Renal cortex interstitium (tissue), 15 donors: ENCODE measurements at places on chromosomes 2 and 18.

GRCh38 chr2:67652679-67653078 lies 255.5 kb downstream of the ETAA1 start:
- DNase-seq, result no peak

DNA sequence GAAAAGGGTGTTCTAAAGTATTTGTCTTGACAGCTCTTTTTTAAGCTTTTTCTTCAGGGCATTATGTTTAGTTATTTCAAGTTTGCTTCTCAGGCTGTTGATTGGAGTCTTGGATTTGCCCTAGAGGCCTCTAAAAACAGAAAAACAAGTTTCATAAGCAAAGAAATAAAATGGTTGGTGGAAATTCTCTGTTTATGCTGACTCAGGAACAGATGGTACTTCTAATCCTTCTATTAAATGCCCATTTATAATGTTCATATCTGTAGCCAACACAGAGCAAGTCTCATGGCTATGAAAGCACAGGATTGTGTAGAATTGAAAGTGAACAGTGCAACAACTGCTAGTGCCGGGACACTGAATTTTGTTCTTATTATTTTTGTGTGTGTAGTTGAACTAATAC lies 60.4 kb downstream of the KCNJ3 start:
- no peak for DNase-seq

GRCh38 chr2:200765139-200765951 lies 46.4 kb upstream of the BZW1 start:
- DNase-seq, result no peak

- no peak for DNase-seq
Observed at GRCh38 chr18:74182335-74182734, 34.0 kb downstream of the TIMM21 start.

DNA sequence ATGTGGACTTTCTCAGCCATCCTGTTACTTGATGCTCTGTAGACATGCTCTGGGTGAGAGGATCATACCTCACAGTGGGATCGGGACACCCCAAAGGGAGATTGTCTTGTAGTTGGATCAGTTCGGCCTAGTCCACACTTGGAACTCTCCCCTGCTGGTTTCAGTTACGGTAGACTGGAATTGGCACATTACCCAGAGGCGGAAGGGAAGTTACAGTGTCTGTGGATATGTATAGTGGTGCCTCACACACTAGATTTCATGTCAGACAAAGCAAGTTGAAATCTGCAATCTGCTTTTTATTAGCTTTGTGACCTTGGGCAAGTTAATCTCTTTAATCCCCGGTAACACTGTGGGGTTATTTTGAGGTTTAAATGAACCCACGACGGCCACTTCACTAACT lies 16.2 kb upstream of the CTAGE1 start:
- no peak for DNase-seq

DNA sequence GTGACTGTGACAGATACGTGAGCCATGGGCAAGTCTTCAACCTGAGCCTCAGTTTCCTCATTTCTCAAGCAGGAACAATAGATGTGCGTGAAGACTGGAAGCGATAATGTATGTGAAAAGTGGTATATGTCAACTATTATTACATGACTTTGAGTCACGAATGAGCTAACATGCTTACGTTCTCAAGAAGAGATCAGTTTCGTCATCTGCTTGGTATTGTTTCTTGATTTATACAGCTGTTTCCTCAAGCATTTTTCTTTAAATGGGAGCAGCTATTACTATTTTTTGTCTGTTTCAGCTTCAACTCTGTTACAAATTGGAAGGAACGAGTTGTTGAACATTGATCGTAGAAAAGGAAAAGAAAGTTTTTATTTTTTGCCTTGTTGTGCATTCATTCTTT lies 48.5 kb upstream of the THOC1 start:
- no peak for DNase-seq

DNA sequence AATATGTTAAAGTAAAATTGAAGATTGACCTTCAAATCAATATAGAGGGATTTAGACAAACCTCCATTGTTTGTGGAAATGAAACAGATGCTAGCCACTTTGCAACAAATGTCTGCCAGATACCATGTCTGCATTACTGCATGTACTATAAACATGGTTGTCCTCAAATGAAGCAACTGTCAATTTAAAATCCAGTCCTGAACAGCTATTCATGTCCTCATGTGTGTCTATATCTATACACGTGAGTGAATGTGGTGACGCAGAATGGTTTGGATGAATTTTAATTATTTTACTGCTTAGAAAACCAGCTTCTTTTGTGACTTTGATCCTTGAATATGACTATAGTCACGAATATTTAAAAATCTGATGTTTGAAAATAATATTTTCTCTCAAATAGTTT lies 71.5 kb downstream of the NYAP2 start:
- DNase-seq, result no peak

GRCh38 chr2:129061069-129061768 lies 742.6 kb upstream of the HS6ST1 start:
- DNase-seq, result no peak

DNA sequence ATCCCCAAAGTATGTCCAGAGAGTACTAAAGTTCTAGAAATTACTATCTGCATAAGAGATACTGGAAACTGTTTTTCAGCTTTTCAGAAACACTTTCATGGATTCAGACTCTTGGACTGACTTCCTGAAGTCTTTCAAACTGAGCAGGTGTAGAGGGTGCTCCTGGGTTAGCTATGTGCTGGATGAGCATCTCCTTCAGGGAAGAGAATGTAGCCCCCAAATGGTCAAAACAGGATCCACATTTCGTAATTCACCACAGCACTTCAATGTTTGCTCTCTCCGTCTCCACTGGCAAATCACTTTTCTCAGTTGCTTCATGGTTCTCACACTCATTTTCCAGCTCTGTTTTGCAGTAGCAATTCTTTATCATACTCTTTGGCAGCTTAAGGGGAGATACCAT lies 23.2 kb upstream of the SATB2 start:
- DNase-seq, result no peak

- DNase-seq, result peak; percentile 69
Observed at GRCh38 chr2:26184555-26185303, 11.8 kb downstream of the GAREM2 start.

DNA sequence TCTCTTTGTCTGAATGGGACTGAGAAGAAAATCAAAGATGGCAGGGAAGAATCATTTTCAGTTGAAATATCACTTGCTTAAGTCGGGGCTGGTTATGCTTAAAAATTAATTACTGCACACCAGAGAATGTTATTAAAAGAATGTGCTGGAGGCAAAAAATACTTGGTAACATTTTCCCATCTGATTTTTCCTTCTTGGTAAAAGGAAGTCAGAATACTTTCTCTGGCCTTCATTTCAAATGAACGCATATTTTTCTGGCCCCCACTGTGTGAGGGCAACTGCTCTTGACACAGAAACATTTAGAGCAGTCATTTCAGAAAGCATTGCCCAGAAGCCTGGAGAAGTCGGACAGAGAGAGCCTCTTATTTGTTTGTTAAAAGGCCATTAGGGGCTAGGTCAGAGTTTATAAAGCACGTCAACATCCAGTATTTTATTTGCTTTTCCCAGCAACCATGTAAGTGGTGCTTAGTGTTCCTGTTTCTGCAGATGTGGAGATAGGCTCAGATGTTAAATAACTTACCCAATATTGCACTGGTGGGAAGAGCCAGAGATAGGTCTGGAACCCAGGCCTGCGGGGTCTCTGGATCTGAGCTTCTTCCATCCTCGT lies 32.9 kb upstream of the LYPD6B start:
- no peak for DNase-seq

DNA sequence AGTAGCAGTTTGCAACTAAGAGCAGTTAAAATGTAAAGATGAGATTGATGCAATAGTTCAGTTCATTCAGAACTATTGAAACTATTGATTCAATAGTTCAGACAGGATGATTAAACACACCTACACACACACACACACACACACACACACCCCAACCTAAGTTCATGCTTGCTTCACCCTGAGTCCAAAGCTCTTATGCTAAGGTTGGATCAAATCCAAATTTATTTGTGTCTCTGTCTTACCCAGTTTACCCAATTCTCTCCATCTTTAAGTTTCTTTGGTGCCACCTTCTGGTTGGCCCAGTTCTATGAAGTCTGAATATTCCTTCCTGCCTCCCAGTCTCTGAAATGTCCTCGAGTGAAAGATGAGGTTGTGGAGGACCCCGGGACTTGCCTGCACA lies 5.1 kb downstream of the SERPINB8 start:
- no peak for DNase-seq

DNA sequence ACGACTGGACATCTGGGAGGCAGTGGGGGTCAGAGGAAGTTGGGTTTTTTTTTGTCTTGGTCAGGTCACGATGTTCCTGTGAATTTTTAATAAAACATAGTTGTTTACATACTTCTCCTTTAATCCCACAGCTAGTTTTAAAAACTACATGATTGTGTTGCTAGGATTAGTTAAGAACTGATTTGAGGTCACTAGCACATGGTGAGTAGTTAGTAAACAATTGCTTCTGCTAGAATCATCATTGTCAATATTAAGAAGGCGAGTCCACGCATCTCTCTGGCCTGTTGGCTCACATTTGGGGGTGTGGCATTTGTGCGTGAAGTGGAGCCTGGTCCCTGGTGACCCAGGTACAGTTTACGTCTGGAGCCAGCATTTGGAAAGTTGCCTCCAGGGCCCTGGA lies 59.4 kb downstream of the AGAP1 start:
- DNase-seq, result no peak

DNA sequence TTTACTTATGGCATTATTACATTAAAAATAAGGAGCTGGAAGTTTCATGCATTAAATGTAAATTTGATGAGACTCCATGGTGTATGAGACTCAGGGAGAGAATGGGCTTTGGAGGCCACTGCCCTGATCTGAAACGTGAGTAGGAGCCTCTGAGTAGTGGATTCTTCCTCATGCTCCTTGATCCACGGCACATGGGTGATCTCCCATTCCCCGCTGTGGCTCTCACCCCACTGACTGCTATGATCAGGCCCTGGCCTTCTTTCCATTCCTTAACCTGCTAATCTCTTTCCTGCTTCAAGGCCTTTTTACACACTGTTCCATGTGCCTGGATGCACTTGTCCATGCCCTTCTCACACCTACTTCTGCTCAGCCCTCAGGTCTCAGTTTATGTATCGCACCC lies 68.4 kb downstream of the SMAD7 start:
- no peak for DNase-seq

DNA sequence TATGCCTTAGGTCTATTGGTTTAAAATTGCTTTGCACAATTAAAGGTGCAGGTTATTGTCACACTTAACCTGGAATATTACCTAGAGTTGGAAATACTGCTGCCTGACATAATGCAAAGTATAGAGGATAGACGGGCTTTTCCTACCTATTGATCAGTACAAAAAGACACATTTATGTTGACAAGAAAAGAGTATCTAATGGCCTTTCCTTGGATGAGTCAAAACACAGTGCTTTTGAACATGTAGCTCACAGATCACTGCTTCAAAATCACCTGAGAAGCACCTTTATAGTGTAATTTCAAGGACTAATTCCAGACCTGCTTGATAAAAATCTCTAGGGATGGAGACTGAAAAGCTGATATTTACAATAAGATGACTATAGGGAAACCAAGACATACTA lies 262.8 kb downstream of the DCC start:
- no peak for DNase-seq

DNA sequence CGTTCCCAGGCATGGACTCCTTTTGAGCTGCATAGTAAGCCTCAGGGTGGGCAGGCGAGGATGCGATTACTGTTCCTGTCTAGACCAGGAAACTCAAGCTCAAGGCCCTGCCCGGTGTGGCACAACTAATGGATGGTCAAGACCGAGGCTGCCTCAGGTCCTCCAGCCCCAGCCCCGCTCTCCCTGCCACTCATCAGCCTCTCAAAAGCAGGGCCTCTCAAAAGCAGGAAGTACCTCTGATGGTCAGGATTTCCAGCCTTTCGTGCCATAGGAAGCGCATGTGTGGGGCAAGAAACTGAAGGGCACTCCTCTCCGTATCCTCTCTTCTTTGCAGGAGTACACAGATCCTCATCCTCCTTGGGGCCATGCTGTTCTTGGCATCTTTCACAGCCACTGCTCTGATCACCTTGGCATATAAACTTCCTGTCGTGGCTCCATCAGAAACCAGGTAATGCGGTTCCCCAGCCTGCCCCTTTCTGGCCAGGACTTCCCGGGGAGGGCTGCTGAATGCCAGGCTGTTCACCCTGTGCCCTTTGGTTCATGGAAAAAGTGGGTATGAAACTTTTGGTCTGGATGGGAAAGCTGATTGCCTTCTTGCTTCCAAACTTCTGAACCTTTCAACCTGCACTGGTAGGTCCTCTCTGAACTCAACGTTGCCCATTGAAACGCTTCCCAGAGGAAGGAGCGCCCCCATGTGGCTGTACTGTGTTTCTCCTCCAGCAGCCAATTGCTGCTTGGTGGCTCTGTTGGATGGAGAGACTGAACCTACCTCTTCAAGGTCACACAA lies 82.8 kb upstream of the SEC11C start:
- DNase-seq, result peak; percentile 48

- DNase-seq, result no peak
Observed at GRCh38 chr2:85410584-85411404, 628 bp upstream of the CAPG start.

GRCh38 chr2:101256316-101256715 lies 3.6 kb downstream of the CNOT11 start:
- no peak for DNase-seq

- no peak for DNase-seq
Observed at GRCh38 chr2:25354116-25354515, 12.4 kb upstream of the DNMT3A start.

- no peak for DNase-seq
Observed at GRCh38 chr2:33433279-33434235, 42.9 kb upstream of the RASGRP3 start.

GRCh38 chr2:234410526-234410925 lies 86.4 kb downstream of the ARL4C start:
- no peak for DNase-seq

- no peak for DNase-seq
Observed at GRCh38 chr18:13872373-13872772, 43.0 kb downstream of the MC2R start.

DNA sequence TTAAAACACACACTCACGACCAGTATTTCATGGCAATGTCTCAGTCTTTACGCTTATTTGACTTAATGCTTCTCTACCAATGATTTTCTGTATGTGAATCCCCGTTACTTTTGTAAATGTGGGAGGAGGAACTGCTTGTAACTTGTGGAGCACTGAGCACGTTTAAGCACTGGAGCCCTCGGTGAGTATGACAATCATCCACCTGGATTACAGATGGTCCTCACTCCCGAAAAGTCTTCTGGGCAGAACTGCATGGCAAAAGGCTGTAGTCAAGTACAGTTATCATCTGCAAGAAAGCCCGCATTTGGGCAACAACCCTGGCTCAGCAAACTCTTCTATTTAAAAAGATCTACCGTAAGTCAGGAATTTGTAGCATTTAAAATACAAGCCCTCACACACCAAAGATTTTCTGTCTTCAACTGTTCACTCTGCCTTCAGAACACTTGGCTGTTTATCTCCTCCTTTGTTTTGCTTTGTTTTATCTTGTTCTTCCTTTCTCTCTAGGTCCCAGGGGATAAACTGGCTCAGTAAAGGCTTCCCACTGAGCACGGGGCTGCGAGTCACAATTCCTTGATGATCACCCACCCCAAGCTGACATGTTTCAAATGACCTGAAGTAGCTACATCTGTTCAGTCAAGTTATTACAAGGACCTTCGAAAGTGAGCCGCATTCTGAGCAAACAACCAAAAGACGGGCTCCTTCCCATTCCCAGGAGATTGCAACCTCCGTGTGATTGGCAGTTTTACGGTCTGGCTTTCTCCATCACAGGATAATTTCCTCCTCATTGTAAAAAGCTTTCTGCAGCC lies 102.2 kb downstream of the DLGAP1 start:
- peak; percentile 32 for DNase-seq
